ENCODE measurements at places on chromosomes 5 and 9. TPM values are rescaled to one million over a fixed set of nuclear protein-coding genes. Genes with fewer than 3 reads are reported as not detected.

The HACD4 gene
- 4.0 TPM for total RNA-seq

The C9orf72 gene
- 7.3 TPM for total RNA-seq

The DMRT3 gene
- not detected for total RNA-seq

The NIM1K gene
- total RNA-seq: 2.1 TPM

The ZNF367 gene
- 29.3 TPM for total RNA-seq

The IFNA2 gene
- total RNA-seq: not detected

DNA sequence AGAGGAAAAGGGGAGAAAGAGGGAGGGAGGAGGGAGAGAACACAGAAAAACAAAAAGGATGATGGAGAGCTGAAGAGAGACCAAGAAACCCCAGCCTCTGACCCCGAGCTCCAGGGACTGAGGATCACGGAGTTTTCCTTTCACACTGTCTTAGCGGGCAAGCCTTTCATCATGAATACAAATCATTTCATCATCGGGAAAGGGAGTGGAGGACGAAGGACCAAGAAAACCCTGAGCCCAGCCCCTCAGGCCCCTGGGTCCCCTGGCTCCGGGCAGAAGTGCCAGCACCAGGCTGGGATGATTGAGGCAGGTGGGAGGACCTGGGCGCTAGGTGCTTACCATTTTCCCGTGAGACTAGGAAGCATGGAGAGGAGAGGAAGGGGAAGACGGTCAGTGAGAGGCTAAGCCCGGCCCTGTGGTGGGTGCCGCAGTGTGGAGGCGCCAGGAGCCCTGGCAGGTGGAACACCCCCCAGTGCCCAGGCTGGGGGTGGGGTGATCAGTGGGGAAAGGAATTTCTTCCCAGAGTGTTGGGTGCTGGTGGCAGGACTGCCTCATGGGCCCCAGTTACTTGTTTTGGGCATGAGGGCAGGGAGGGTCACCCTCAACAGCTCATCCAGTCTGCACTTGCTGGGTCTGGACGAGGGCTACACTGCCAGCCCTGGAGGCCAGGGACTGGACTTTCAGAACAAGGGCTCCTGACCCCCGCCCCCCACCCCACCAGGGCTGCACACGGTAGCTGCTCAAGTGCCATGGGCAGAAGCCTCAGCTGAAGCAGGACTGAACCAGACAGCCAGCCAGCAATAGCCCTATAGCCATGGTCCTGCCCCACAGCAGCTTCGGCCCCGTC, 49.0 kb upstream of the SARDH start:
- DNase-seq: no peak

DNA sequence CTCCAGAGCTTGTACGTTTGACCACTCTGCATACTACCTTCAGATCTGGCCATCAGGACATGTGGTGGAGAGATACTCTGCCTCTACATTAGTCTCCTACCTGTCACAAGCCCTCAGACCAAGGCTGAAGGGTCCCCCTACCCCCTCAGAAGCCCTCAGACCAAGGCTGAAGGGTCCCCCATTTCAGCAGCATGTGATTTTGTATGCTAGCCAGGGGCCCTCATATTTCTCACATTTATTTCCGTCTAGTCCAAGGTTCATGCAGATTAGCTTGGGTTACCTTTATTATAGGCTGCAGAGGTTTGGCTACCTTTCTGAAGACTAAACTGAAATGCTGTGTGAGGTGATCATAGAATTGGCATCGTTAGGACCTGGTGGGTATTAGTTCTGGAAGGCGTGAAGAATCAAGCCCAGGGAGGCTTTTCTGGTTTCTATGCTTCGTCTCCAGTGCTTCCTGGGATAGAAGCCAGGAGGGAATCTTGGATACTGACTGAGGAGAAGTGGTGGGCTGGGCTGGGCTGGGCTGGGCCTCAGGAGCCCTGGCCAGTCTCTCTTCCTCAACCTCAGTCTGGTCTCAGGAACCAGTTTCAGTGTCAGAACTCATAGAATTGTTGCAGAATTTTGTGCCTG, 2.8 kb downstream of the SMIM32 start:
- no peak for DNase-seq

- DNase-seq: no peak
These were observed 693.8 kb downstream of the DNAH5 start for GRCh38 chr5:13250464-13251291.

GRCh38 chr9:137575716-137576411, 2.9 kb downstream of the DPH7 start:
- no peak for DNase-seq

- no peak for DNase-seq
These were observed 987 bp downstream of the RAB24 start for GRCh38 chr5:177302354-177303110.

DNA sequence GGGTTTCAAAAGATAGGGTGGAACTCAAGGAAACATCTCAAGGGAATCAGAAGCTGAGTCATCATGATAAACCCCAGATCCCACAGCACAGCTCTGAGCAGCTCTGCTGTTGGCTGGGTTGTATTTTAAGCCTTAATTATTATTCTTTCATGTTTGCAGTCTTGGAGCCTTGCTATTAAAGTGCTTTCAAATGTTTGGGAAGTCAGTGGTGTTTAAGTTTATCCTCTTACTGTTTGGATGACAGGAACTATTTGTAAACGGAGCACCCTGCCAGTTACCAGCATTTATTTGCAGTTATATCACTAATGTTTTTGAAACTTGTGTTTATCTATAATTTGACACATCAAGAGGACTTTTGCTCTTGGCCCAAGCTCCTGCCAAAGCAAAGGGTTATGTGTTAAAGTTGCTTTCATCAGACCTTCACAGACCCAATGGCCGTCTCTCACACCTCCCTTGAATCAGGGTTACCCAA, 141.1 kb upstream of the SPDL1 start:
- no peak for DNase-seq

DNA sequence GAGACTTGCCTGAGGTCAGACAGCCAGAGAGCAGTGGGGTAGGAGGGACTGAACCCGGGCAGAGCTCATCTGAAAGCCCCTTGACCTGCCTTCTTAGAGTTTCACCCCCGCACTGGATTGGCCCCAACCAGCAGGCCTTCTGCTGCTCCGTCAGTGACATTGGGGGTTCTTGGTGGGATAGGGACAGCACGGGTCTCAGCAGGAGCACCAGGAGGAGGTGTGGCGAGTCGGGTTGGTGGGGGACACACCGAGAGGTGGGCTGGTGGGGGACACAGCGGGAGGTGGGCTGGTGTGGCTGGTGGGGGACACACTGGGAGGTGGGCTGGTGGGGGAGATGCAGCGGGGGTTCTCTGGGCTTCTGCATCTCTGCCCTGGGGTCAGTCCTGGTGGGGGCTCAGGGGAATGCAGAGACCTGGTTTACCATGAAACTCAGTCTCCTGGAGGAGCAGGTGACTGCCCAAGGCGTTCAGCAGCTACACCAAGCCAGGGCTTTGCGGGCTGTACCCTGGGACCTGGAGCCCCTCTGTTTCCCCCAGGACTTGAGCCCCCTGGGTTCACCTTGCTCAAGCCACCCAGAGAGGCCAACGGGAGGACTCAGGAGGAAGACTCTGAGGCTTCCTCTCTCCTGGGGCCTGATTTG, 28.1 kb upstream of the RNU6ATAC start:
- DNase-seq: peak; percentile 1

GRCh38 chr9:29575219-29575618, 2001.9 kb upstream of the C9orf72 start:
- DNase-seq: no peak

DNA sequence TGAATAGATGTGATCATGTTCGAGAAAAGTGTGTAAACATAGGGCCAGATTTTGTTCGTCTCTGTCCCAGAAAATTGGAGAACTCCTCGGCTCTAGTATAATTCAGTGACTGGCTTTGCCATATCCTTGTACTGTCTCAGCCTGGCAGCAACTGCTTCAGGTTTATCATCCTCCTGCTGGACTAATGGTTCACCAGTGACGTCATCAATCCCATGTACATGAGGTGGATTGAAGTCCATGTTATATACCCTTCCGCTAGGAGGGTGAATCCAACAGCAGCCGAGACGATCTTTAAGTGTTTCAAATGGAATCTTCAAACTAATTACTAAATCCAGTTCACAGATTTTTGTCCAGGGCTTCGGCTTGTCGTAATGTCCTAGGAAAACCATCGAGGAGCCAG, 17.1 kb upstream of the PLPP1 start:
- no peak for DNase-seq

DNA sequence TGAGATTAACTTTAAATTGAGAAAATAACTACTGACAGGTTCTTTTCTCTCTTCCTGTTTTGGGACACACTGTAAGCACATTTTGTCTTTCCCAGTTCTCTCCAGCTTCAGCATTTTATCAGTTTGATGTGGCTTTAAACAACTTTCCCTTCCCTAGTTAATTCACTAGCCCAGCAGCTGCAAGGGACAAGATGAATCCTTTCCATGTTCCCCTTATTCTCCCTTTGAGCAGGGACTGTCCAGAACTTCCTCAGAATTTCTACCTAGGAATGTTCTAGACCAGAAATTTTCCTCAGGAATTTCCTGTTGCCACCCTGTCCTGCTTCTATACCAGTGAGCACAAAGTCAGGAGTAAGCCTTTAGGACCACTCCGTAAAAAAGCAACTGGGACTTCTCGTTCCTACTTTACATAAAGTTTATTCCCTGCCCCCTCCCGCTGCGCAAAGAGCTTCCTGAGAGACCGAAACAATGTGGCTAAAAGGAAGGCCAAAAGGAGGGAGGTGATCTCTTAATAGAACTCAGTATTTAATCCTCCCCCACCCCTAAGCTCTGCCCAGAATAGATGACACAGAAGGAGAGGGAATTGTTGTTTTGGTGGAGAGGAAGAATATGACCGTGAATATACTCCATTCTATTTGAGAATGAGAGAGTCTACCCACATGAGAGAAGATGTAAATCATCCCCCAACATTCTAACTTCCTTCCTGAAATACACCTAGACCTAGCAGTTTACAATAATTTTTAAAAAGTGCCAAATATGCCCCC, 61.9 kb downstream of the GLIS3 start:
- no peak for DNase-seq
